ENCODE measurements at places on chromosomes 7 and 10.
A peak's percentile ranks its signal among the peaks of the same experiment; 100 is the strongest.

GRCh38 chr7:5443678-5444077 lies 20.0 kb upstream of the TNRC18 start:
- DNase-seq, result peak; percentile 59

- DNase-seq, result no peak
Observed at GRCh38 chr10:99569961-99570360, 37.2 kb downstream of the NKX2-3 start.

GRCh38 chr7:51569581-51569980 lies 253.0 kb upstream of the COBL start:
- DNase-seq, result no peak

DNA sequence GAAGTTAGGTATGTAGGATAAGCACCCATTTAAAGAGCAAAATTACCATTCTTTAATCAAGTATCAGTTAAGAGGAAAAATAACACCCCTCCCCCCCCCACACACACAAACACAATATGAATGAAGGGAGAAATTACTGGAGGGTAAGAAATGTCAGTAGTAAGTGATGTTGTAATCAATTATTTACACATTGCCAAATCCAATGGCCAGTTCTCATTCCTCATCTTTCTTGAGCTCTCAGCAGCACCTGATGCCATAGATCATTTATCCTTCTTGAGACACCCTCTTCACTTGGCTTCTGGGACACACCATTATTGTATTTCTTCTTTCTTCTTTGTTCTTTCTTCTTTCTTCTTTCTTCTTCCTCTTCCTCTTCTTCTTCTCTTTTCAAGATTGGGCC lies 33.7 kb upstream of the FAM3C start:
- no peak for DNase-seq

DNA sequence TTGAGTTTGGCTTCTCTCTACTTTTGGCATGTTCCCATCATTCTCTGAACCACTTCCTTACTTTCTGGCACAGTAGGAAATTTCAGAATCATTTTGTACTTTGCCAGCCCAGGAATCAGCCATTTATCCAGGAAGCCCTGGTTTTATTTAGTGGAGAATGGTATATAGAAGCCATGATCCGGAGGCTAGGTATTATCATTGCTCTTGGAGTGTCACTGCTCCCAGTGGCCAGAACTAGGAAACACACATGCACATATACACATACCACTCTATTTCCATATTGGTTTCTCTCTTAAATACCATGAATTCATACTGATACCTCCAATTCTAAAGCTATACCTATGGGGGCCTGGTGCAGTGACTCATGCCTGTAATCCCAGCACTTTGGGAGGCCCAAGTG lies 36.3 kb downstream of the SUFU start:
- DNase-seq, result no peak

DNA sequence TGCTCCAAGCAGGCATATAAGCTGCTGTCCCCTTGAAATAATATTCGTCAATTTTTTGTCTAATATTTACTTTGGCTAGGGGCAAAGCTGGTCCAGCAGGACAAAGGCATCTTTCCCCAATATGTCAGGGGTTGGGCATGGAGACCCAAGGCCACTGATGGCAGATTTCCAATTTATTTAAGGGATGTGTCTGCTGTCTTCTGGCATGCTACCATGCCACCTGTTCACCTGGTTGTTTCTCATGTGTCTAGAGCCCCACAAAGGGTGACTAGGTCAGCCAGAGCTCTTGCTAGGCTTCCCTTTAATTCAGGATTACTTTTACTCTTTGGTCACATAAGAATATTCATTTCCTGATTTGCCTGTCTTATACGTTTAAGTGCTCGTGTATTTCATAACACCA lies 22.1 kb upstream of the SYPL1 start:
- no peak for DNase-seq

All from D341Med (cell line).